Large intestine (tissue), 12 donors: ENCODE measurements at places on chromosomes 12 and 14. TPM values are rescaled to one million over a fixed set of nuclear protein-coding genes. Genes with fewer than 3 reads are reported as not detected.

Gene DDX55
- 37.9 TPM for polyA plus RNA-seq

DNA sequence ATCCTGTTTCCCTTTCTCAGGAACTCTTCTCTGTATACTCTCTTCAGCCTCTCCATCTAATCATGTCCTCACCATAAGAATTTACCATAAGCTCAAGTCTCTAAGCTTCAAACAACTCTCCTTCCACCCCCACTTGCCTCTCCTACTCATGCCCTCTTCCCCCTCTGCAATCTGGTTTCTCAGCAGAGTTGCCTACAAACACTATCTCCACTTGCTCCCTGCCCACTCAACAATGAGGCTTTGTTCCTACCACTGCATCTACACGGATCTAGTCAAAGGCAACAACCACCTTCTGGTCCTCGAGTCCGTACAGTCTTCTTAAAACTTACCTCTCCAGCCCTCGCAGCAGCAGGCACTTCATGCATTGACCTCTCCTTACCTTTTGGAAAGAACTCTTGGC is 17.2 kb upstream of the FBLN5 start:
- no peaks in the 10 kb centered on the region for H3K27me3 ChIP-seq
- peaks cover 6% of the 10 kb centered on the region for H3K4me1 ChIP-seq
- DNase-seq: peak; percentile 35
- H3K4me3 ChIP-seq: no peak overlapping the region
- peak overlapping the region; percentile 11 for H3K27ac ChIP-seq

DNA sequence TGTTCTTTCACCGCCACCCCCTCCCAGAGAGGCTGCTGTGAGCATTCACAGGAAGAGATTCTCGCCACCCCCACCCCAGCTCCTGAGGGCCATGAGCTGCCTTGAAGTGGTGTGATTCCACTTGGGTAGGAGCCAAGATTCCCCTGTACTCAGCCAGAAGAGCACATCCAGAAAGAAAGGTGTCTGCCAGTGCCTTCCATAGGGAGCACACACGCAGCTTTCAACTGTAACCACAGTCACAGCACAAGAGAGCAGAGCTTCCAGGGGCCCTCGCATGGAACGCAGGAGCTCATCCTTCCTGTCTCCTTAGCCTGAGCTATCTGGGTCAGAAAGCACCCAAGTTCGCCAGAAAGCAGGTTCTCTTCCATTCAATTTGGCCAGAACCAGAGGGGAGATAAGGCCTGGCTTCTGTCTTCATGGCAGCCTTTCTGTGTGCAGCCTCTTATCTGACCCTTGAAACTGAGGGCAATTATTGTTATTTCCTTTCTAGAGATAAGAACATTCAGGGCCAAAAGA is 66.6 kb upstream of the SCN8A start:
- no peak overlapping the region for H3K4me3 ChIP-seq
- H3K4me1 ChIP-seq: peaks cover 50% of the 10 kb centered on the region
- no peaks in the 10 kb centered on the region for H3K27me3 ChIP-seq
- H3K36me3 ChIP-seq: no peaks in the 10 kb centered on the region

GRCh38 chr14:63563370-63564026 is 20.3 kb upstream of the PPP2R5E start:
- no peaks in the 10 kb centered on the region for H3K4me1 ChIP-seq
- no peaks in the 10 kb centered on the region for H3K36me3 ChIP-seq
- H3K4me3 ChIP-seq: no peak overlapping the region
- no peak overlapping the region for H3K27ac ChIP-seq

DNA sequence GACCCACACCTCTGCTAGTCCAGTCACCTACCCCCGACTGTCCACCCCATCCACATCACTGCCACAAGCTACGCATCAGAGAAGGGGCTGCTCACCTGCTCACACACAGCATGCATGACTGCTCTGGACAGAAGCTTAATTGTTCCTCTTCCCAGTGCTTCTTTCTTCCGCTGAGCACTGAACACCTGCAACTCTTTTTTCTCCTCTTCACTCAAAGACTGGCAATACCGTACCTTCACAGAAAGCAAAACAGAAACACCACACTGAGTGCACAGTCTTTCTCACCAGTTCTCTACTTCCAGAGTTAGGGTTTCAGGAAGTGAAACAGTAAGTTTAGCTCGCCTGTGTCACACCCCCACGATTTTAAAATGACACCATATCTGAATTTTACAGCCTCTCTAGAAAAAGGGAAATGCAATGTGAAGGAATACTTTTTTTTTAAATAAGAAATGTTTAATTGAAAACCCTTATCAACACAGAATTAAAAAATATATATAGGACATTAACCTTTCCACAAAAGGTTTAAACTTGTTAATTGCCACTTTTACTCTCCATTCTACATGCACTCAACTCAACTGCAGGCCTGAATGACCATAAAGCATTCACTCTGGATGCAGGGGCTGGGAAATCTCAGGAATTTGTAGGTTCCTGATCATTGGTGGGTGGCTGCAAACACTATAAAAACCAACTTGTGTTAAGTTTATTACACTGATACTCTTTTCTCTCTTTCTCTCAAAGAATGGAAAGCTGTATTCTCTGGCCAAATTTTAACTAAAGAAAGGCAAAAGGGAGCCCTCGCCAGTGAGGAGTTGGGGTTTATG is 120.0 kb downstream of the PRICKLE1 start:
- no peak overlapping the region for H3K27ac ChIP-seq
- no peaks in the 10 kb centered on the region for H3K4me1 ChIP-seq
- H3K4me3 ChIP-seq: no peak overlapping the region
- H3K36me3 ChIP-seq: peaks cover 13% of the 10 kb centered on the region
- no peak for DNase-seq

DNA sequence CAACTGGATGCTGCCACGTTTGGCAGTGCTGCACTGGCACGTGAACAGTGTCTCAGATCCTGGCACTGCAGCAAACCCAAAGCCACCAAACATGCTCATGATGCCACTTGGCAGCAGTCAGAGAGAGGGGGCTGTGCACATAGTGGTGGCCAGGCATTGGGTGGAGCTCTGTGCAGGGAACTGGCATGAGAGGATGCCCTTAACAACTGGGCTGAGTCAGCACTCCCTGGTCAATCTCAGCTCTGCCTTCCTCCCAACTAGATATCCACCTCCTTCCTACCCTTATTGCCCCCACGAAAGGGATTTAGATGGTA is 37.0 kb downstream of the ZFHX2 start:
- H3K4me1 ChIP-seq: no peaks in the 10 kb centered on the region
- H3K27ac ChIP-seq: no peak overlapping the region
- no peaks in the 10 kb centered on the region for H3K36me3 ChIP-seq
- H3K4me3 ChIP-seq: no peak overlapping the region
- H3K27me3 ChIP-seq: no peaks in the 10 kb centered on the region

Gene KLHDC1
- 4.9 TPM for polyA plus RNA-seq

- H3K27me3 ChIP-seq: no peaks in the 10 kb centered on the region
- no peak for DNase-seq
- H3K27ac ChIP-seq: no peak overlapping the region
- H3K4me1 ChIP-seq: no peaks in the 10 kb centered on the region
Observed at GRCh38 chr12:10717410-10717809, 5.7 kb downstream of the YBX3 start.
